ENCODE measurements at places on chromosomes 12 and 14.
A peak's percentile ranks its signal among the peaks of the same experiment; 100 is the strongest.

DNA sequence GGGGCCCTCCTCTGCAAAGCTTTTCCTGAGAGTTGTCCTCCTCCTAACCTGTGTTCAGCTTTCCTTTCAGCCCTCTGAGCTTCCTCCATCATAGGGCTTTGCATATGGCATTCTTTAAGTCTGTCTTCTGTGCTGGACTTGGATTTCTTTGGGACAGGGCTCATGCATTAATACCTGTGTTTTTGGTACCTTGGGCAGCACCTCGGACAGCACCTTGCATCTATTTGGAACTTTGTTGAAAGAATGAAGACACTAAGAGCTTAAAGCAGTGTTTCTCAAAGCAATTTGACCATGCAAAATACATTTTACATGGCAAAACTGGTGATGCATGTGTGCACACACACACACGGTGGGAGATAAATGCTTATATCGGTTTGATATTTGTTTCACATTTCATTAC lies 115.0 kb upstream of the SRRM4 start:
- no peak for DNase-seq

DNA sequence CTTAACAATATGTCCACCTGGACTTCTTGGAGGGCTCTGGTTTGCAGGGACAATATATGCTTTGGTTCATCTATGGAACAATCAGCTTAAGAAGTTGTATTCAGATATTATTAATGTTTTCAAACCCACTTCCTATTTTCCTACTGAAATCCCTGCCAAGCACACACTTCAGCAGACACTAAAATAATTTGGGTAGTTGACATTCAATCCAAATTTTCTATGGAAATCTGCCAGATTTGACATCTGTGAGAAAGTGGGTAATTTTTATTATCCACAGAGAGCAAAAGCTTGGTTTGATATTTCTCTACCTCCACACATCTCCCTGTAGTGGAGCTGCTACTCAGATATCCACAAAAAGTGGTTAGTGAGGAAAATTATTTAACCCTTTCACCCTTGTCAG lies 378.8 kb upstream of the SOX5 start:
- DNase-seq: no peak

DNA sequence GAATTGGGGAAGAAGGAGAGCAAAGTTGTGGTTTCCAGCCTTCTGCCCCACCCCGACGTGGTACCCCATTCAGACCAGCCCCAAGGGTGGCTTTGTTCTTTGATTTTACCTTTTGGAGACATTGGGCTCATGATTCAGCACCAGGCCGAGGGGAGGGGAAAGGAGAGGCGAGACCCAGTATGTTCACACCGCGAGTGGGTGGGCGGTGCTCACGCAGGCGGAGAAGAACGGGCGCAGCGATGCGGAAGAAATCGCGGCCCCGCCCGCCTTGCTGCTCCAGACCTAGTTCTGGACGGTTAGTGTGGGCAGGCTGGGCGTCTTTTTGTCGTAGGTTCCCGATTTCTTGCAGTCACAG lies 963 bp downstream of the ATL1 start:
- DNase-seq: peak; percentile 72

DNA sequence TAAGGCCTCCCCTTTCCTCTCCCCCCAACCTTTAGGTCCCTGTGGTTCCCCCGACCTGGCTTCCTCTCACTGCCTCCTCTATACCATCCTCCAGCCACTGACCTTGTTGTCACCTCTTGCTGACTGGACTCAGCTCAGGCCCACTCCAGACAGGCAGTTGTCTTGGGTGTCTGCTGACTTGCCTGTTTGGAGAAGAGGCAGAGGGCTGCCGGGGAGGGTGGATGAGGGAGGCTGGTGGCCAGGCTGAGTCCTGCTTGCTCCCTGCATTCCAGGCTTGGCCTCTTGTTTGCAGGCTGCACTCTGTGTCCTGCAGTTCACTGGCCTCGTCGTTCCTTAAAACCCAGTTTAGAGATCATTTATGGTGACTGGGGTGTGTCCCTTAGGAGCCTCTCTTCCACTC lies 31.0 kb upstream of the RD3L start:
- no peak for DNase-seq

DNA sequence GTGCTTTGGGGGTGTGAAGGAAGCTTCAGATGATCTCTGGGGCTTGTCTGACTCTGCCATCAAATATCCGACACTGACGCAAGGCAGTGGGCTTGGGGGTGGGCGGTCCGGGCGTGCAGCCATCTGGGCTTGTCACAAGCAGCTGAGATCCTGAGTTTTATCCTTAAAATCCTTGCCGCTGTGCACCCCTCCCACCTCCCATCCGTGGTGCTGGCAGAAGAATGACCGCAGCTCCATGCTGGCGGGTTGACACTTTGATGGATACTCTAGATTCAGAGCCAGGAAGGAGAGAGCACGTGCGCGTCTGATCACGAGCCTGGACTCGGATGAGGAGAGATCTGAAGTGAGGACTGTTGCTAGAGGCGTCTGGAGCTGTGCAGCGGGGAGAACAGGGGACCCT lies 3.0 kb downstream of the ZFYVE21 start:
- DNase-seq: no peak

DNA sequence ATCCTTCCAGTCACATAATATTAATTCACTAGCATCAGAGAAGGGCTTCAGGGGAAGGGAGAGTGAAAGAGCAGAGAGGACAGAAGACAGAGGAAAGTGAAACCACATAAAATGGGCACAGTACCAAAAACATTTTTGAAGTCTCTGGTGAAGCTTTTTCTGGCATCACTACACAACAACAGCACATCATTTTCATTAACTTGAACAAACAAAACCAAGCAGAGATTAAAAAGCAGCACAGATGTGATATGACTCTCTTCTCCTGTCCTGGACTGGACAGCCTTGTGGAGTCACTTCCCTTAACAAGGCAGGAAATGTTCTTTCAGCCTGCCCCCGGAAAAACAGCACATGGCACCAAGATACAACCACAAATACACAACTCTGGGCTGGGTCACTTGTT lies 112.0 kb downstream of the TSPAN8 start:
- DNase-seq: no peak

GRCh38 chr12:109710205-109710746 lies 3.3 kb upstream of the FAM222A start:
- DNase-seq: no peak

DNA sequence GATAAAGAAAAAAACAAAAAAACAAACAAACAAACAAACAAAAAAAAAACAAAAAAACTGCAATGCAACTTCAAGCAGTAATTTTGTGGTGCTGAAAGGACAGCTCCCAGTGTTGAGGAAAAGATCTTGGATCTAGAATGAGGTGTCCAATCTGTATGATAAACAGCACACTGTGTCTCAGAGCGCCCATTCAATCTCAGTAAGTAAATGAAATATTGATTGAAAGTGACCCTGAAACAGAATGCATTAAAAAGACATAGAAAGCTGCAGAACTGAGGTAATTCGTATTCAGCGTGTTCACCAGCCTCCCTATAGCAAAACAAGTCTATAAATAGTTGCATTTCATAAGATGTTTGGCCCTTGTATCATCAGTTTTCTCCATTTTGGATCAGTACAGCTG lies 153.0 kb downstream of the NOVA1 start:
- DNase-seq: no peak

GRCh38 chr12:84950971-84951546 lies 38.5 kb upstream of the SLC6A15 start:
- no peak for DNase-seq
